ENCODE measurements at places on chromosomes 16 and 17. TPM values are rescaled to one million over a fixed set of nuclear protein-coding genes. Genes with fewer than 3 reads are reported as not detected.

The MC1R gene
- 3.6 TPM for total RNA-seq

DNA sequence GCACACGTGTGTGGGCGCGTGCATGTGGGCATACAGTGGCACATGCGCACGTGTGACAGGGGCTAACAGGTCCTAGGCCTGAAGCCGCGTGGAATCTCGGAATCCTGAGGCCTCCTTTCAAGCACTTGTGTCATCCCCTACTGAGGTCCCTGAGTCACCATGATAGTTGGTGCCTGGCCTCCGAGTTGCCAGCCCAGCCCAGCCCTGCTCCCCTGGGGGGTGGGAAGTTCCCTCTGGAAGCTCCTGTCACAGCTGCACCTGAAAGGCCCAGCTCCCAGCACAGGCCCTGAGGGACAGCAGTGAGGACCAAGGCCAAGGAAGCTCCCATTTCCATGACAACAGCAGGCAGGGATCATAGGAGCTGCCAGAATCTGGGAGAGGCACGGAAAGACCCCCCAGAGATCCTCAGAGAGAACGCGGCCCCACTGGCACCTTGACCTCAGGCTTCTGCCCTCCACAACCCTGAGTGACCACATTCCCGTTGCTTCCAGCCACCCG is 35.4 kb upstream of the ENPP7 start:
- DNase-seq = no peak
- no peaks in the 10 kb centered on the region for H3K4me1 ChIP-seq
- H3K4me3 ChIP-seq = no peak overlapping the region
- peaks cover 8% of the 10 kb centered on the region for H3K27me3 ChIP-seq
- no peak overlapping the region for H3K27ac ChIP-seq
- H3K36me3 ChIP-seq = no peaks in the 10 kb centered on the region

- H3K27me3 ChIP-seq = no peaks in the 10 kb centered on the region
- peaks cover 38% of the 10 kb centered on the region for H3K36me3 ChIP-seq
- peaks cover 9% of the 10 kb centered on the region for H3K4me1 ChIP-seq
- no peak for DNase-seq
- H3K27ac ChIP-seq = no peak overlapping the region
These were observed 25.1 kb upstream of the JPT2 start for GRCh38 chr16:1653023-1653422.

DNA sequence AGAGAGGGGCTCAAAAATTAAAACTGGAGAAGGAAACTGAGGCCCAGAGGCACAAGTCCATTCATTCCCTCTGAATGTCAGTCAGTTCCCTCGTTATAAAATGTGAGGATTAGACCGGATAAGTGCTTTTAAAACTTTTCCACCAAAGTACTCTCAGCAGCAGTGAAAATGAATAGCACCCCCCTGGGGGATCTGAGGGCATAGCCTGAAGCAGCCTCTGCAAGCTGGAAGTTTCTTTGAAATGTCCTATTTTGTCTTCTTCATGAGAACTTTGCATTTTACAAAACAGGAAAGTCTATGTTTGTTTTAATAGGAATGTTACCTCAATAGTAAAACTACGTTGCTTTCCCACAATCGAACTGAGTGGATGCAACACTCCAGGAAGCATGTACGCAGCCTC is 273.0 kb downstream of the CEP112 start:
- no peak overlapping the region for H3K4me3 ChIP-seq
- H3K4me1 ChIP-seq = peaks cover 15% of the 10 kb centered on the region
- no peak for DNase-seq
- no peak overlapping the region for H3K27ac ChIP-seq
- H3K36me3 ChIP-seq = peaks cover 15% of the 10 kb centered on the region
- no peaks in the 10 kb centered on the region for H3K27me3 ChIP-seq

GRCh38 chr17:17088541-17089525 is 46.6 kb downstream of the MPRIP start:
- H3K27ac ChIP-seq = peak overlapping the region; percentile 61
- no peak overlapping the region for H3K4me3 ChIP-seq
- peaks cover 19% of the 10 kb centered on the region for H3K4me1 ChIP-seq
- H3K36me3 ChIP-seq = peaks cover 7% of the 10 kb centered on the region

GRCh38 chr17:13562271-13562800 is 39.4 kb downstream of the HS3ST3A1 start:
- DNase-seq = no peak
- H3K27ac ChIP-seq = no peak overlapping the region
- H3K4me3 ChIP-seq = no peak overlapping the region
- H3K36me3 ChIP-seq = no peaks in the 10 kb centered on the region
- H3K4me1 ChIP-seq = peaks cover 5% of the 10 kb centered on the region
- no peaks in the 10 kb centered on the region for H3K27me3 ChIP-seq

GRCh38 chr17:70017112-70017511 is 57.9 kb upstream of the KCNJ16 start:
- H3K27me3 ChIP-seq = no peaks in the 10 kb centered on the region
- no peaks in the 10 kb centered on the region for H3K4me1 ChIP-seq
- H3K36me3 ChIP-seq = no peaks in the 10 kb centered on the region

GRCh38 chr17:59527325-59527917 is 38.0 kb upstream of the DHX40 start:
- no peak for DNase-seq
- no peak overlapping the region for H3K4me3 ChIP-seq
- no peak overlapping the region for H3K27ac ChIP-seq
- H3K4me1 ChIP-seq = no peaks in the 10 kb centered on the region
- no peaks in the 10 kb centered on the region for H3K36me3 ChIP-seq
- H3K27me3 ChIP-seq = peaks cover 26% of the 10 kb centered on the region

DNA sequence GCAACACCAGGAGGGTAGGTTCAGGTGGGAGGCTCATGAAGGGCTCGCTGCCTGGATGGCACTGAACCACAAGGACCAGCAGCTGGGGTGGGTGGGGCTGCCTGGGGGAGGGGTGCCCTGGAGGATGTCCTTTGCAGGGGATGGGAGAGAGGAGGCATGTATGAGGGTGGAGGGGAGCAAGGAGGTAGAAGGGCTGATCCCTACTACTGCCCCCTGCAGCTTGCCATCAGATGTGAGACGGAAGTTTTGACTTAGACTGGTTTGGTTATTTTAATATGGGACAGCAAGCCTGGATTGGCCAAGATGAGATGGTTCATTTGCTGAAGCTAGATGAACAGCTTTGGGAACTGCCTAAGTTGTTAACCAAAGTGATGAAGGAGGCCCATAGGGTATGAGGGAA is 115.9 kb downstream of the SEC14L1 start:
- no peaks in the 10 kb centered on the region for H3K4me1 ChIP-seq
- no peak overlapping the region for H3K27ac ChIP-seq
- H3K4me3 ChIP-seq = no peak overlapping the region
- DNase-seq = no peak

All from activated CD4-positive, alpha-beta memory T cell treated with anti-CD3 and anti-CD28 coated beads, Interleukin-2, amount 10 ng/mL, durations not matched to agents 7 days and 5 days (primary cell).